ENCODE measurements at places on chromosomes 1 and 21. TPM values are rescaled to one million over a fixed set of nuclear protein-coding genes. Genes with fewer than 3 reads are reported as not detected.

Gene PCP4L1
- 0.28 TPM for total RNA-seq

Gene CDA
- total RNA-seq, result not detected

Gene RPF1
- total RNA-seq, result 39.7 TPM

Gene ANGPTL3
- total RNA-seq, result not detected

Gene COA6
- 39.7 TPM for total RNA-seq

- no peak for DNase-seq
These were observed at the start of gene P3R3URF for GRCh38 chr1:46176211-46176865. TSS of gene P3R3URF (minus strand) at chr1:46176488. CDS start at chr1:46176471, 17 bp downstream.

DNA sequence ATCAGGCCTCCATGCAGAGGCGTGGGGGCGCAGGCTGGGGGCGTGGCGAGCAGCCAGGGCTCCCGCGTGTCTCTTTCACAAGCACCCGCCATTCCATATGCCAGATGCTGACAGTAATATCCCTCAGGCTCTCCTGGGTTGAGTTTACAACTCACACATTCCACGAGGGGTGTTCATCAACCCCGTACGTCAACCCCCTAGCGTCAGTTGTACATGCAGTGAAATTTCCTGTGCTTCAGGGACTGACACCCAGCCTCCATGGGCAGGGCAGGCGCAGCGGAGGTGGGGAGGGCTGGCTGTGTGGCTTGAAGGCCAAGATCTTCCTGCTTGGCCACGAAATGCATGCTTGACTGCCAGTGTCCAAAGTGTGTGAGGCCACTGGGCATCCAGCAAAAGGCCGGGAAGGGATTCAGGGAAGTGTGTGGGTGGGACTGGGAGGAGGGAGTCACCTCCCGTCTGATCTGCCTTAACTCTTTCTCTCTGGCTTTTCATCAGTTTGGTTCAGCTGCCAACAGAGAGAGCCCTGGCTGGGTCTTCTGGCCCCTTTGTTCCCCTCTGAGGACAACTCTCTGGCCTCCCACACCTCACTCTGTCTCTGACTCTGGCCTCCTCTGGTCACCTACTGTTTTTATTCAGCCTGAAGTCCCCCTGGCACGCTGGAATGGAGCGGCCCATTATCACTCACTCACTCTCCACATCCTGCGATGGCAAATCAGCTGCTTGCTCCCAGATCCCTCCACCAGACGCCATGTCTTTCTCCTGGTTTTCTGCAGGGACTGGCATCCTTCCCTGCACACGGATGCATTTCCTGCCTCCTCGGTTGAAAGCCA lies 33.8 kb downstream of the CLIC6 start:
- DNase-seq, result no peak

- no peak for DNase-seq
These were observed 17.6 kb upstream of the IFI6 start for GRCh38 chr1:27689423-27690173.

DNA sequence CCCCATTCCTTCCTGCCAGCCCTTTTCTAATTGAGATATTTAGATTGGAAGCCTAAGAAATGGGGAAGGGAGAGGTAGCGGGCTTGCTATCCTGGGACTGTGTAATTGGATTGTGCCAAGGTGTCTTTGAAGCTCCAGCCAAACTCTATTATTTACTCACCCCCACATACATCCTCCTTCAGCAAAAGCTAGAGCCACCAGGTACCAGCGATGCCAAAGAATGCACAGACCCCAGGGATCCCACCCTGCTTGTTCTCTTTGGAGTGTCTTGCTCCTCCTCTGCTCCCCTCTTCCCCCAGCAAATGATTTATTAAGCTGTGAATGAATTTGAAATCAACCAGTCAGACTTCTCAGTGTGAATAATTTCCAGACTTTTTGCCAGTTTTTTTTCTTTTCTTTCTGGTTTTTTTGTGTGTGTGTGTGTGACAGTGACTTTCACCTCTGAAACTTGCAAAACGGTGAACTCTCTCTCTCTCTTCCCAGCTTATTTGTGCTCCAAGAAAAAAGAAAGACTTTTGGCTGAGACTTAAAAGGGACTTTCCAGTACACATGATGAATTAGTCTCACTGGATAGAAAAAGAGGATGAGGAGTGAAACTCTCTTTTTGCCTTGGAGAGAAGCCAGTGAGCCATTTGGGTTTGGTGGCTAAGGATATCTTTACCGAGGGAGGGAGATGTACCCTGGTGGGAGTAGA lies 1.8 kb downstream of the VASH2 start:
- no peak for DNase-seq

- peak; percentile 79 for DNase-seq
These were observed at the start of gene MYOM3 for GRCh38 chr1:24111996-24112779. TSS of gene MYOM3 (minus strand) at chr1:24112135. CDS start at chr1:24108636, 3,499 bp downstream.

DNA sequence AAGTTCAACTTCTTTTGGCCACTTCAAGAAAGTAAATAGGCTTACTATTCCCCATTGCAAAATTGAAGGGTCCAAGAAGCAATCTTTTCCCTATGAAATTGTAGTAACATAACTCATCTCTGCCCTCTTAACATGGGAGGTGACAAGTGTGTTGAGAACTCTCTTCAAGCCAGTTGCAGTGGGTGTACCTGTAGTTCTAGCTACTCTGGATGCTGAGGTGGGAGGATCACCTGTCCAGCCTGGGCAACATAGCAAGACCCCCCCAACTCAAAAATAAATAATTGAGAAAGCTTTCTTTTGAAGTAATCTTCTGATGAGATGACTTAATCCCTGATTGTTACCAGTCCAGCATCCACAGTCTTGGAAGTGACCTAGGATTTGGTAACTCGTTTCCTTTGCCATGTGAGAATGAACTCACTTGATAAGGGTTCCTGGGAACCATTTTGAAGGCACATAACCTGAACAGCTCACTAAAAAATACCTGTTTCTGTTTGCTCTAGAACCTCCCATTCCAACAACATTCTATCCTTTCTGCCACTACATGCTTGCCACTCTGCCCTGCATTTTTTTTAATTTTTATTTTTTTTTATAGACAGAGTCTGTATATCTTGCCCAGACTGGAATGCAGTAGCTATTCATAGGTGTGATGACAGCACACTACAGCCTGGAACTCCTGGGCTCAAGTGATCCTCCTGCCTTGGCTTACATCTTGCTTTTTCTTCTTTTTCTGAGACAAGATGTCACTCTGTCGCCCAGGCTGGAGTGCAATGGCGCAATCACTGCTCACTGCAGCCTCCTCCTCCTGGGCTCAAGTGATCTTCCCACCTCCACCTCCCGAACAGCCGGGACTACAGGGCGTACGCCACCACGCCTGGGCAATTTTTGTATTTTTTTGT lies 1.4 kb upstream of the IPO9 start:
- DNase-seq, result no peak

DNA sequence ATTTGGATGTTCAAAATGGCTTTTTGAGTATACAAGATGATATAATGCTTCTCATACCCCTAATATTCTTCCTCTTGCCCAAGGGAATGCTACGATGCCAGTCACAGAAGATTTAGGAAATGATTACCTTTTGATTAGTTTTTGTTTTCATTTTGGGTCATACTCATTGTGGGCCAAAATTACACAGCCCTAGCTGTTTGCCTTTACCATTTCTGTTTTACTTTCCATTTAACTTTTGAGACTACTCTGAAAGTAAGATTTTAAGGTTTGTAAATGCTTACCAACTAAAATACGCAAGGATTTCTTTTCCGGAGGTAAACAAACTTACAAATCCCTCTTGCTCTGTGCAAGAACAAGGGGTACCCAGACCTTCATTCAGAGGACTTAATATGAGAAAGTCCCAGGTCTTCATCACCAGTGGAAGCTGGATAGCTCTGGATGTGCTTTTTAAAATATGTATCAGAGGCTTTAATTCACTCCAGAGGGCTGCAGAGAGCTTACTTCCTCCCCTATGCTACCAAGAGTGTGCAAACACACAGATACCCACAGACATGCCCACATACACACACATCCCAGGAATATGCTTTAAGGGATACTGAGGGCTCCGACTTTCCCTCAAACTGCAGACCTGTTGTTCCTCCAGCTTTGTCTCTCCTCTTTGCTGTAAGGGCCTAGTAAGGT lies 631.4 kb downstream of the SMYD3 start:
- no peak for DNase-seq

GRCh38 chr1:36831186-36831810 lies 203.0 kb downstream of the GRIK3 start:
- no peak for DNase-seq

Data from activated CD4-positive, alpha-beta memory T cell treated with anti-CD3 and anti-CD28 coated beads, Interleukin-2, amount 10 ng/mL, durations not matched to agents 7 days and 5 days (primary cell).